ENCODE measurements at places on chromosomes 3 and 15. TPM values are rescaled to one million over a fixed set of nuclear protein-coding genes. Genes with fewer than 3 reads are reported as not detected.
A peak's percentile ranks its signal among the peaks of the same experiment; 100 is the strongest.

DNA sequence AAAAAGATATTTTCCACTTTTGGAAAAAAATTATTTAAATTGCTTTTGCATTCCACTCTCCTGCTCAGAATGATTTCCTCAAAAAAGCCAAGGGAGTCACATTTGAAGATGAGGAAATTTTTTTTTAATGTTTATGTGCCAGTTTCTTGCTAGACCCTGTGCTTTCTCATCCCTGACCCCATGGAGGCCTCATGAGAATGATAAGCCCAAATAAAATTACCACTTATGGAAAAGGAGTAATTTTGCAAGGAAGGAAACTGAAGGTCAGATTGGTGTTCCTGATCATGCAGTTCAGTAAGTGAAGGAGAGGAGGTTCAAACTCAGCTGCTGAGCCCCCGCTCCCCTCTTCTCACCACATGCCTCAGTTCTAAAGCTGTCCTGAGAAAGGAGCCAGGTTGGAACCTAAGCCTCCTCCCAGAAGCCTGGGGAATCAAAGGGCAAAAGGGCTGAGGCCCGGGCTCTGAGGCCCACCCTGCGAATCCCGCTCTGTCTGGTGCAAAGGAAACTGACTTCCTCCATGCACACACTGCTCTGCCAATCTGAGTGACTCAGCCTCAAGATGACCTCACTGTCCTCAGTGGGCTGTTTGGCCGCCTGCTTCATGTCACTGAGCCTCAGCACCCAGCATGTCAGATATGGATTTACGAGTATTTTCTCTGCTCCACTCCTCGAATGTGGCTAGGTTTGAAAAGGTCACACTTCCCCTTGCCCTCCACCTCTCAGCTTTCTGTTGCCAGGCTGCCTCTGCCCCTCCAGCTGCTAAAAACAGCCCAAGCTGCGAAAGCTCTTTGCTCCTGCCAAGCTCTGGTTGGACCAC, 56.9 kb upstream of the FLNB start:
- peak; percentile 80 for DNase-seq

DNA sequence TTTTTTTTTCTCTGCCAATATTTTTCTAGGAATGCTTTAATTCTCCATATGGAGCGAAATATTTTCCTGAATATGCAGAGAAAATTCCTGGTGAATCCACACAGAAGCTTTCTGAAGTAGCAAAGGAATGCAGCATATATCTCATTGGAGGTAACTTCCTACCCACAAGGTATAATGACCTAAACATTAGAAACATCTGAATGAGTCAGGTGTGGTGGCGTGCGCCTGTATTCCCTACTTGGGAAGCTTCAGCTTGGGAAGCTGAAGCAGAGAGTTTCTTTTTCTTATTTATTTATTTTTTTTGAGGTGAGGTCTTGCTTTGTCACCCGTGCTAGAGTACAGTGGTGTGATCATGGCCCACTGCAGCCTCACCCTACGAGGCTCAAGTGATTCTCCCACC, 5.2 kb downstream of the NIT2 start:
- no peak for DNase-seq

DNA sequence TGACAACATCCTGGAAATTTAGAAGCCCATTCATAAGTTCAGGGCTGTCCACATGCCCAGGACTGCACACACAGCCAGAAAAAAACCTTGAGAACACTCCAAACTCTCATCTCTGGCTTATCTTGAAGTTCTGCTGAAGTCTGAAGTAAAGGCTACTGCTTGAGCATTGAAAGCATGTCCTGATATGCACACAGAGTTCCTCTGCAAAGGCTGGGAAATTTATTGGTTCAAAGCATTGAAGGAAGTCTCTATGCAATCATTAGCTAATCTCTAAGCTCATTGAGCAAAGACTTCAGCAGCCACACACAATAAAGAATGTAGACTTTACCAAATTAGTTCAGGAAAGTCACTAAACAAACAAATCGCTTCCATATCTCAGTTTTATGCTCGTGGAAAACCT, 162.0 kb upstream of the STT3B start:
- no peak for DNase-seq

GRCh38 chr3:71110385-71111222, 472.9 kb downstream of the FOXP1 start:
- no peak for DNase-seq

GRCh38 chr3:10251006-10251405, 2.7 kb downstream of the TATDN2 start:
- no peak for DNase-seq

GRCh38 chr15:66839506-66840112, 137.6 kb downstream of the SMAD6 start:
- DNase-seq: no peak

GRCh38 chr3:55639896-55640765, 153.0 kb upstream of the WNT5A start:
- no peak for DNase-seq

The MINAR1 gene
- 0.07 TPM for total RNA-seq

Data from left ventricle myocardium superior (tissue), 1 donor.